ENCODE measurements at places on chromosomes 16 and 17. TPM values are rescaled to one million over a fixed set of nuclear protein-coding genes. Genes with fewer than 3 reads are reported as not detected.
A peak's percentile ranks its signal among the peaks of the same experiment; 100 is the strongest.

- DNase-seq: no peak
Observed at GRCh38 chr17:49866019-49866380, 18.1 kb upstream of the TAC4 start.

DNA sequence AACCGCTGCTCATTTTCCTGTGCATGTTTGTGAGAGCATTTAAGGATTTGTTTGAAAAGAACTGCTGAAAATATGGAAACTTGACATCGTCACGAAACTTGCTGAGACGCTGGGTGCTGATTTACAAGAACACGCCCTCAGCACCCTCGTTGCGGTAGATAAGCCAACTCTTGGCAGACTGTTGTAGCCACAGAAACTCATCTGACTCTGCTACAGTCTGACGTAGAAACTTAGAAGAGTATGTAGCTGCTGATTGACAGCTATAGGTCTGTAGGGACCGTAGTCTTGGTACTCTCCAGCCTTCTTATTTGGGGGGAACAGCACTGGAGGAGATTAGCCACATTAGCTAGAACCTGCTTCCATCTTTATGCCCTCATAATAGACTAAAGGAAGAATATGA is 36.1 kb upstream of the MYH2 start:
- DNase-seq: no peak

WFIKKN1 gene
- 5.5 TPM for total RNA-seq

PMP22 gene
- total RNA-seq: 5.5 TPM

PRSS27 gene
- total RNA-seq: 2.0 TPM

TCAP gene
- 2.7 TPM for total RNA-seq

DNA sequence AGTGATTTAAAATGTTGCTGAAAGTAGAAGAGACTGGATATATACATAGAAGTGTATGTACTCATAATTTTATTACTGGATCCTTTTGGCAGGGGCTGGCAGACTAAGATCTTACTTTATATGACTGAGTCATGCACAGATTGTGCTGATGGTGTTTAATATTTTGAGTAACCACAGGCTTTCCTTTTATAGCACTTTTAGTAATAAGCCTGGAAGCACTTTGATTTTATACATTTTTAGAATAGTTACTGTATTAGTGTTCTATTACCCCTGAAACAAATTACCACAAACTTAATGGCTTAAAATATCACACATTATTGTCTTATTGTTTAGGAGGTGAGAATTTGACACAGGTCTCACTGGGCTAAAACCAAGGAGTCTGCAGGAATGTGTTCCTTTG is 113.4 kb upstream of the CDH8 start:
- DNase-seq: no peak

GRB7 gene
- total RNA-seq: 61.6 TPM

GRCh38 chr17:15913826-15914225 is 31.1 kb upstream of the ADORA2B start:
- DNase-seq: no peak

DNA sequence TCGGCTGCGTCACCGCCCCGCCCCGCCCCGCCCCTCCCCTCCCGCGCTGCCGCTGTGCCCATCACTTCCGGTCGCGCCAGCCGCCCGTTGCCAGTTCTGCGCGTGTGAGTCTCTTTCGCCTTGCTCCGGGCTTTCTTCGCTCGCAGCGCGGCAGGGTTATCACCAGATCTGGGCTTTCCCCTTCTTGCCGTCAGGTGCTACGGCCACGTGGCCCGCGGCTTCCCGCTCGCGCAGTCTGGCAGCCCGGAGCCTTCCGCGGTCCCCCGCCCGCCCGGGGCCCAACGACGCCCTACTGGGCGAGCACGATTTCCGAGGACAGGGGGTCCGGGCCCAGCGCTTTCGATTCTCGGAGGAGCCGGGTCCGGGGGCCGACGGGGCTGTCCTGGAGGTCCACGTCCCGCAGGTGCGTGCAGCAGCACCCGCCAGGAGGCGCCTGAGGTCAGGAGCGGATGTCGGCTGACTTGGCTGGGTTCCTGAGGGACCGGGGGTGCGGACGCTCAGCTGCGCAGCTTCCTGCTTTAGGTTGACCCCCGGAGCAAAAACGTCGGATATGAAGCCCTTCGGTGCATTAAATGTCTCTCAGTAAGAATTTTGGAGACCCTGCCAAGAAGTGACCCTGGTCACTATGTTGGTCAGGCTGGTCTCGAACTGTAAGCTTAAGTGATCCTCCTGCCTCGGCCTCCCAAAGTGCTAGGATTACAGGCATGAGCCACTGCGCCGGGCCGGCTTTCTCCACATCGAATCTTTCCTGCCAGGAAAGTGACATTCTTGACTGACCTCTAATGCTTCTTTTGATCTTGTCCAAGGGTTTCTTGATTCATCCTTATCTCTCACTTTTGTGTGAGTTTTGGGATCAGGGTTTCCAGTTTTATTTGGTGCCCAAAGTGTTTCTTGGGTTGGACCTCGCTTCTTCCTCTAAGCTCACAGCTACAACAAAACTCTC is at the start of gene METTL23:
Gene METTL23 (plus strand): TSS at position 64 of the 943 bp plus-strand sequence. CDS start 2,872 bp downstream, outside the sequence.
- DNase-seq: peak; percentile 88

GRCh38 chr17:51652529-51652928 is 392.2 kb downstream of the UTP18 start:
- DNase-seq: no peak

DNA sequence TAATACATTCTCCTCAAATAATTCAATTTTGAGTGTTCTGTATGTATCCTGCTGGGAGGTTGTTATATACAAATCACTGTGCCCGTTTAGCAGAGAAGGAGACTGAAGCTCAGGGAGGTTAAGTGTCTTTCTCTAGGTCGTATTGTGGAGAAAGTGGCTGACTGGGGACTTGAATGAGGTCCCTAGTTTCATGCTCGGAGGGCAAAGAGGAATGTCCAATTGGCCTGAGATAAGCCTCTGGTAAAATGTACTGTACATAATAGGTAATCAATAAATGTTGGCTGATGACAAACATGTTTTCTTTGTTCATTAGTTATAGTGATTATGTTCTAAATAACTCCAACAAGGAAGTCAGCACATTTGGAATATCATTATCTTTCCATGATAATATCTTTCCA is 442.6 kb downstream of the UTP18 start:
- DNase-seq: no peak

- no peak for DNase-seq
Observed at GRCh38 chr17:56897646-56898424, 16.0 kb downstream of the TRIM25 start.

CDH13 gene
- total RNA-seq: 0.78 TPM

- peak; percentile 93 for DNase-seq
Observed at GRCh38 chr17:7478276-7479212, 887 bp downstream of the ZBTB4 start.

SPNS2 gene
- total RNA-seq: 2.1 TPM

GRCh38 chr16:67077871-67078270 is 31.9 kb upstream of the PHAF1 start:
- DNase-seq: no peak

DNA sequence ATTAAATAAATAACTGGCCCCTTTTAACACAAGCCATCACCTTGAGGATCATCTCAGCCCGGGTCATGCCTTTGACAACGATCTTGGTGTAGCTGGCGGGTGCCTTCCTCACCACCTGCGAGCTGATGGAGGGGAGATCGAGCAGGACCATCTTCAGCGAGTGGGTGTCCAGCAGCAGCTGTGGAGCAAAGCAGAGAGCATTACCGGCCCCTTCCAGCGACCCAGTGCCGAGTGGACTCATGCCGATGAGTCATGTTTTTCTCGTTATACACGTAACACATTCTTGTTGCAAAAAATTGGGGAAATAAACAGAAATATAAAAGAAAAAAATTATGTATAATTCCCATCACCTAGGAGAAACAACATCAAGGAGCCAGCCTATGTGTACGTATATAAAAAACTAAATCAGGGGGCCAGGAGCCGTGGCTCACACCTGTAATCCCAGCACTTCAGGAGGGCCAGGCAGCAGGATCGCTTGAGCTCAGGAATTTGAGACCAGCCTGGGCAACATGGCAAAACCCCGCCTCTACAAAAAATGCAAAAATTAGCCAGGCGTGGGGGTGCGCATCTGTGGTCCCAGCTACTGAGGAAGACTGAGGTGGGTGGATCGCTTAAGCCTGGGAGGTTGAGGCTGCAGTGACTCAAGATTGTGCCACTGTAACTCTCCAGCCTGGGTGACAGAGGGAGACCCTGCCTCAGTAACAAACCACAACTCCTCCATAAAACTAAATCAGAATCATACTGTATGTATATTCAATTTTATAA is 169.1 kb upstream of the RPH3AL start:
- DNase-seq: no peak

DNA sequence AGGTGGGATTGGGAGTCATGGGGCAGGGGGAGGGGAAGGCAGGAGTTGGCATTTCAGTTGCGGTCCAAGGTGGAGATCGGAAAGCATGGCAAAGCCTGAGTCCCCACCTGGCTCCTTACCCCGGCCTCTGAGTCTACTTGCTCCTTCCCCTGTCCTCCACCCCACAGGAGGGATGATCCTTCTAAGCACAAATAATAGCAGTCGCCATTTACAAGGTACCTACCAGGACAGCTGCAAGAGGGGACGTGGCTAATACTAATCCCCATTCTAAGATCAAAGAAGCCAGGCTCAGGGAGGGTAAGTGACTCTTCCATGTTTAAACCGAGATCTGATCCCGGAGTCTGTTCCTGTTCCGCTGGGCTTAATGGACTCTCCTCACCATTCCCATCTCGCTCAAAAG is 396.3 kb downstream of the SLC39A11 start:
- no peak for DNase-seq

SLC9A5 gene
- total RNA-seq: 1.6 TPM

- DNase-seq: no peak
Observed at GRCh38 chr16:22240023-22240710, 34.1 kb downstream of the EEF2K start.

DNA sequence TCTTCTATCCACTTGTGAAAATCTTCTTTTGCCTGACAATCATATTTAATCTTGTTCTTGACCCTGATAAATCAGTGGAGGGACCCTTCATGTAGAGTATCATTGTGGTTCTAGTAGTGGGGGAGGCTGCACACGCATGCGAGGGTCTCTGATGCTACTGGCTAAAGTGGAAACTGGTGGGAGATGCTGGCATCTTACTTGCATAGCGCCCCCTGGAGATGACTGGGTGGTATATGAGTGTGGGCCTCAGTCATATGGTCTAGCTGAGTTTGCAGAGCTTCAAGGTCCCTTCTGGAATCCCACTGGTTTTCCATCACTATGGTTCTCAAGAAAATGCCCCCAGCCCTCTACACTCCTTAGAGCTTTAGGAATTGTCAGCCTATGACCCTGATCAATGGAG is 236.4 kb upstream of the AXIN2 start:
- DNase-seq: peak; percentile 22

- DNase-seq: no peak
Observed at GRCh38 chr17:9371019-9371418, 204.6 kb downstream of the STX8 start.

GRCh38 chr17:879546-880442 is 97.6 kb downstream of the MRM3 start:
- DNase-seq: peak; percentile 92

EVPLL gene
- total RNA-seq: not detected

HSF5 gene
- total RNA-seq: not detected

NOD2 gene
- total RNA-seq: 0.33 TPM

HP gene
- 1.6 TPM for total RNA-seq

GRCh38 chr16:75138636-75139035 is 9.7 kb upstream of the ZFP1 start:
- DNase-seq: peak; percentile 71

PER1 gene
- total RNA-seq: 19.2 TPM

RMI2 gene
- total RNA-seq: 59.2 TPM

CDH15 gene
- 0.10 TPM for total RNA-seq

CHST4 gene
- 6.7 TPM for total RNA-seq

- no peak for DNase-seq
Observed at GRCh38 chr17:59491353-59492090, 73.9 kb upstream of the DHX40 start.

DNA sequence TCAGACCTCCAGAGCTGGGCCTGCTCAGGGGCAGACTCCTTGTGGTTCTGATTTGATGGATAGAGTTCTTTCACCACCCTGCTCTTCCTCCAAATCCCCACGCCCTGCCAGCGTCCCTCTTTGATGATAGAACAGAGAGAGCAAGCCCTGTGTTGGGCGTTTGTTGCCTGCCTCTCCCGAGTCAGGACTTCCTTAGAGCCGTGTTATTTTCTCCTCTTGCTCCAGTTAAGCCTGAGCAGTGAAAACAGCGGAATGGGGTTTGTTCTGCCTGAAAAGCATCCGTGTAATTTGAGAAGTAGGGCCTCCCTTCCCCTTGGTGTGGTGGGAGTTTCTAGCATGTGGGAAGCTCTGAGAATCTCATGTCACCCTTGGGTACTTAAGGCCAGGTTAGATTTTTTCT is 22.1 kb downstream of the TMEM94 start:
- peak; percentile 62 for DNase-seq

SYNGR3 gene
- 60.0 TPM for total RNA-seq

GRCh38 chr17:2385240-2386210 is 15.3 kb downstream of the MNT start:
- no peak for DNase-seq

- no peak for DNase-seq
Observed at GRCh38 chr16:22053921-22054341, 38.4 kb upstream of the VWA3A start.

- no peak for DNase-seq
Observed at GRCh38 chr17:43342589-43342890, 56.3 kb upstream of the ARL4D start.

GRCh38 chr17:47265983-47266541 is 12.4 kb downstream of the ITGB3 start:
- no peak for DNase-seq

- DNase-seq: no peak
Observed at GRCh38 chr17:8670421-8670820, 39.9 kb upstream of the MYH10 start.

DNA sequence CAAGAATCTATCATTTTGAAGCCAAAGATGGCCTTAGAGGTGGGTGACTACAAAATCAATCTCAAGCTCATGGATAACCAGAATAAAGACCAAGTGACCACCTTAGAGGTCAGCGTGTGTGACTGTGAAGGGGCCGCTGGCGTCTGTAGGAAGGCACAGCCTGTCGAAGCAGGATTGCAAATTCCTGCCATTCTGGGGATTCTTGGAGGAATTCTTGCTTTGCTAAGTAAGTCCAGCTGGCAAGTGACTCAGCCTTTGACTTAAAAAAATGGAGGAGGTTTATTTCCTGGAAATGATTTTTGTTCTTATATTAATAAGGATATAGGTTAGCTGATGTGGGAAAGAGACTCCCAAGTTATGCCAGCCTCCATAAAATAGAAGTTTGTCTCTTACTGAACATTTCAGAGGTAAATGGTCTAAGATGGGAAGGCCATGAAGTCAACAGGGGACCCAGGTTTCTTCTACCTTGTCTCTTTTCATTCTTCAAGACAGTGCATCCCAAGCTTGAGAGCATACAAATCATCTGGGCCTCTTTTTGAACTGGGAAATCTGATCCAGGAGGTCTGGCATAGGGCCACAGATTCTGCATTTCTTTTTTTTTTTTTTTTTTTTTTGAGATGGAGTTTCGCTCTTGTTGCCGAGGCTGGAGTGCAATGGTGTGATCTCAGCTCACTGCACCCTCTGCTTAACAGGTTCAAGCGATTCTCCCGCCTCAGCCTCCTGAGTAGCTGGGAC is 19.8 kb upstream of the TANGO6 start:
- DNase-seq: peak; percentile 46

GRCh38 chr17:8698162-8698971 is 46.3 kb downstream of the CCDC42 start:
- peak; percentile 60 for DNase-seq

CKLF gene
- total RNA-seq: 34.7 TPM

GRCh38 chr16:64362193-64362592 is 759.7 kb downstream of the CDH11 start:
- DNase-seq: no peak

NDE1 gene
- total RNA-seq: 28.7 TPM

SLC38A10 gene
- total RNA-seq: 39.1 TPM

GRCh38 chr17:67546578-67547527 is 169.8 kb downstream of the PITPNC1 start:
- peak; percentile 38 for DNase-seq

- no peak for DNase-seq
Observed at GRCh38 chr17:49597928-49598655, 22.4 kb downstream of the NXPH3 start.
